Breast epithelium (tissue), 4 donors: ENCODE measurements at places on chromosomes 4 and X.

- DNase-seq: no peak
Observed at GRCh38 chr4:47372561-47372960, 90.9 kb downstream of the COMMD8 start.

- DNase-seq: no peak
Observed at GRCh38 chrX:48695534-48695896, 1.0 kb upstream of the SUV39H1 start.

DNA sequence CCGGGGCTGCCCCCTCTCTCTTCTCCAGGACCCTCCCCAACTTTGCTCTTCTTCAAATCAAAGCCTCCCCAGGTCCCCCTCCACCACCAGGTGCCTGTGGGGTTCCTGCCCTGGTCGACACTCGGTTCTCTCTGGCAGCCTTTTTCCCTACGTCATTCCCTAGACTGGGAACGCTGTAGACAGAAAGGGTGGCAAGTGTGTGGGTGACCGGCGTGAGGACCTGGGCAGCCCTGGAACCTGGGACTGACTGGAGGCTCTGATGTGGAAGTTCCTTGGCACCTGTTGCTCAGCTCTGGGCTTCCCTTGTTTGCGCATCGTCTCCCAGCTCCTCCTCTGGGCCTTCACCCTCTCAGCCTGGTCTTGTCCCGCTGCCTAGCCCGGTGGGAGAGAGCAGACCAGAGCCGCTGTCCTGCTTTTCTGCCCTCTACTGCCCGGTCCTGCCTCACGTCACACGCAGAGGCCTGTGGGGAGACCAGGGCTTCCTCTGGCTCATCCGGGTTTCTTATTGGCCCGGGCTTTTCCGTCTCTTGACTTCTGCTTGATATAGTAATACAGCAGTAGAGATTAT, 1.3 kb downstream of the TACC3 start:
- no peak for DNase-seq

- DNase-seq: no peak
Observed at GRCh38 chrX:9966775-9967408, at the start of gene CLDN34. CLDN34 (plus strand) TSS chrX:9967358; CDS start chrX:9967358, 0 bp downstream.

- no peak for DNase-seq
Observed at GRCh38 chrX:13694983-13695382, 6.1 kb downstream of the RAB9A start.

DNA sequence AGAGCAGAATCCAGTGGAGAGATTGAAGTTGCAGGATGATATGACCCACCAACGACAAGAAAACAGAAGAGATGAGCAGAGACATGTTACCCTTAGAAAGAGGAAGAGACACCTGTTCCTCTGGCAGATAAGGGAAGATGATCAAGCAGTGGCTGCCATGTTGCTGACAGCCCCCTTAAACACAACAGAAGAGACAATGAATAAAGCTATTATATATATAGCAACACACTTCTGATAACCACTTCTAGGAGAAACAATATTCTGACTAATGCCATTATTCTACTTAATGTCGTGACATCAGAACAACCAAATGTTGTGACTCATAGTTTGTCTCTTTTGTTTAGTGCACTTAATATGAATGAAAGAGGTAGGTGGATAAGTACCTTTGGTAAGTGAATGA, 44.9 kb downstream of the SH3RF1 start:
- DNase-seq: no peak

- no peak for DNase-seq
Observed at GRCh38 chr4:1170976-1171310, 1.4 kb downstream of the SPON2 start.

DNA sequence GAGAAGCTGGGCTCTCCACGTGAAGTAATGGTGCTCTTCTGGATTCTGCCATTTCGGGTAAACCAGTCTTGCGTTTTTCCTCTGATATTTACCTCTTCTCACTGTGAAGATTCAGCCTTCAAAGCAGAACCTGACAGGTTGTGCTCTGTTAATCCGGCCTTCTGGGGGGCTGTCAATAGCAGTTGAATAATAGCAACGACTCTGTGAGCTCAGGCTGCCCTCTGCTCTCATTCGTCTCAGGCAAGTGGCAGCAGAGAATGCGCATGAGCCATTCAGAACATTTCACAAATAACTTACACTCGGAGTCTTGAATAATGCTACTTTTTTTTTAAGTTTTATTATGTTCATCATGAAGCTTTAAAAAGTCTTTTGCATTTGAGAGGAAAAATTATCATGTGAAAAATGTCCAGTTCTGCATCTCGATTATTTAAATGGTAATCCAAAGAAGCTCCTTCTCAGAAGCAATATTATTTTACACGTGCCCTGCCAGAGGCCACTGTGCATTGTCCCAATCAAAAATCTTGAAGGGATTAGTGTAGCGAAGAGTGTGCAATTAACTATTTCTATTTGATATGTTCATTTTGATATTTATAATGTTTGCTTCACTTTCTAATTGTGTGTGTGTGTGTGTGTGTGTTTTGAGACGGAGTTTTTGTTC, 354.2 kb upstream of the FAT1 start:
- DNase-seq: no peak

GRCh38 chr4:169849456-169849855, 91.7 kb upstream of the HPF1 start:
- no peak for DNase-seq

DNA sequence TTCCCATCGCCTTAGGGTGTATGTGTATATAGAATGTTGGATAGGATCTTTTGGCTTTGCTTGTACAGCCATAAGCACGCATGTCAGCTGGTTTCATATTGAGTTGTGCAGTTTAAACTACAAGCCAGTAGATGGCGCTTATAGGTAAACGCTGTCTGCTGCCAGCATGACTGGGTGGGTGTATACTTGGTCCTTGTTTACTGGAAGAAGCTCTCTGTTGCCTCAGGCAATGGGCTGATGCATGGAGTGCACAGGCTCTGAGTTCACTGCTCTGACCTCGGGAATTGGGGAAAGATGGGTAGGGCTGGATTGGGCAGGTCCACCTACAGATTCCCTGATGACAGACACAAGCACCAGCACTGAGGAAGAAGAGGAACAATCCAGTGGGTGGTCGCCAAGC, 831.5 kb downstream of the STIM2 start:
- no peak for DNase-seq

DNA sequence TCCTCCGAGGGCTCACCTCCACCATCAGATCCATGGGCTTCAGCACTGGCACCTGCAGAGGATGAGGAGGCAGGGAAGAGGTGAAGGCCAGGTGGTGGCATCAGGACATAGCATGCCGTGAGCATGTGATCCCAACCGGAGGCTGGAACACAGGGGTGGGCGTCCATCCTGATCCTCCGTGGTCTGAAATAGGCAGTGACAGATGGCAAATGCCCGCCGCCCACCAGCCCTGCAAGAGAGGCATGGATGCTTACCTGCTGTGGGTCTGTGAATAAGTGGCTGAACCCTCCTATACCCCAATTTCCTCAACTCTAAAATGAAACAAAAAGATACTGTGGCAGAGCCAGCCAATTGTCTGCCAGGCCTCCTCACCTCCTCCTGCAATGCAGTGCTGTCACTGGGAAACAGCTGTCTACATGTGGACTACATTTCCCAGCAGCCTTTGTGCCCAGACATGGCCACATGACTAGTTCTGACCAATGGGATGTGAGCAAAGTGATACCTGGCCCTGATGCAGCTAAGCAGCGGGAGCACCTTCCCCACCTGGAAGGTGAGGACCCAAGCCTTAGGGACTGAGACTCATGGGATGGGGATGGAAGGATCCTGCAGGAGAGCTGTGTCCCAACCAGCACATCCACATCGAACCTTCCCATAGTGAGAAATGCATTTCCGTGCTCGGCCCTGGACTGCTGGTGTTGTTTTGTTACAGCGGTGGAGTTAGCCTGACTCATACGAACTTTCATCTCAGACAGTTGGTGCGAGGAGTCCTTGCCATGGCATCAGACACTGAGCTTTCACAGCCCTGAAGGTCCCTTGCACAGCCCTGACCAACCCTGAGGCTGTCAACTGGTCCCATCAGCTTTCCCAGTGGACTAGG, 99.5 kb downstream of the PPP2R2C start:
- DNase-seq: no peak

DNA sequence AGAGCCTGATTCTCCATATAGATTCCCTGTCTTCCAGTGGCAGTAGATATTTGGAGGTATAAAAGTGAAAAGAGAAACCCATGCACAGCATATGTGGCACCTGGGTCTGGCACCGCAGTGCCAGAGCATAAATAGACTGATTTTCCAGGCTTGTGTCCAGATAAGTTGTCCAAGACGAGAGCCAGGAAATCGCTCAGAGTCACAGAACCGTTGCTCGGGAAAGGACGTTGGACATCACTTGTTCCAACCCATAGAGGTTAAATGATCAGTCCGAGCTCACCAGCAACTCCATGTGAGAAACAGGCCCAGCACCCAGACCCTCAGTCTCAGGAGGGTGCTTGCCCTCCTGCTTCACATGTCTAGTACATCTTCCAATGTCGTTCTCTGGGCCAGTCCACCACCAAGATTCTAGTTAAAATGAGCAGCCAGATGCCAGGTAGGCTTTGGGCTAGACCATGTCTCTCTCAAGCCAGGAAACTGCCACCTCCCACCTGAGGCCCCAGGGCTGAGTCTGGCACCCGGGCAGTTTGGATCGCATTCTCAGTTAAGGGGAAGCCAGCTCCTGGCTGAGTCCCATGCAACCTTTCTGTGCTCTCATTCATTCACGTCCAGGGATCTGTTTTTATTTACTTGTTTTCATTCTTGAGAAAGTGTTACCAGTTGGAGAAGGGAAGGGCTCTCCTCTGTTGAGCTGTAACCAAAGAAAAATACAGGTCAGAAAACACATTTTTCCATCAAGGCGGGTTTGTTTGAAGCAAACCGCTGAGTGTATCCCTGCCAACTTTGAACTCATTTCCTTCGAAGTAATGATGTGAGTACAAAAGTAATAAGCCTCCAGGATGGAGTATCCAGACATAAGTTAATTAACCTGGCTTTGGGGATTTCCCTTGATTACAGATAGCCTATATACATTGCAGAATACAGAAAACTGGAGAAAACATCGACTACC, 91.7 kb downstream of the PHOX2B start:
- no peak for DNase-seq

- no peak for DNase-seq
Observed at GRCh38 chrX:130393451-130394074, 8.1 kb upstream of the GPR119 start.

DNA sequence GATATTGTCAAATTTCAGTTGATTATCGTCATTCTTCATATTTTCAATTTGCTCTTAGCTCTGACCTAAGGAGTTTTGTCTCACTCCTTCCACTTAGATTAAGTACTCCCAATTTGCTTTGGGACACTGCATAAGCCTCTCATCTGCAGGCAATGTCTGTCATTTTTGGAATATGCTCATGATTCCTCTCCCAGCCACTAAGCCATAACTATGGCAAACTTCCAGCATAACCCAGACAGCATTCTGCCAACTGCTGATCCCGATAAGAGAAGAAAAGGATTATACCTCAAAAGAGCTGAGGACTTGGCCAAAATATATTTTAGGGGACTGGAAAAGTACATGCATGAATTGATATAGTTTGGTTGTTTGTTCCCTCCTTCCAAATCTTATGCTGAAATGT, 444.4 kb downstream of the GABRG1 start:
- DNase-seq: no peak

DNA sequence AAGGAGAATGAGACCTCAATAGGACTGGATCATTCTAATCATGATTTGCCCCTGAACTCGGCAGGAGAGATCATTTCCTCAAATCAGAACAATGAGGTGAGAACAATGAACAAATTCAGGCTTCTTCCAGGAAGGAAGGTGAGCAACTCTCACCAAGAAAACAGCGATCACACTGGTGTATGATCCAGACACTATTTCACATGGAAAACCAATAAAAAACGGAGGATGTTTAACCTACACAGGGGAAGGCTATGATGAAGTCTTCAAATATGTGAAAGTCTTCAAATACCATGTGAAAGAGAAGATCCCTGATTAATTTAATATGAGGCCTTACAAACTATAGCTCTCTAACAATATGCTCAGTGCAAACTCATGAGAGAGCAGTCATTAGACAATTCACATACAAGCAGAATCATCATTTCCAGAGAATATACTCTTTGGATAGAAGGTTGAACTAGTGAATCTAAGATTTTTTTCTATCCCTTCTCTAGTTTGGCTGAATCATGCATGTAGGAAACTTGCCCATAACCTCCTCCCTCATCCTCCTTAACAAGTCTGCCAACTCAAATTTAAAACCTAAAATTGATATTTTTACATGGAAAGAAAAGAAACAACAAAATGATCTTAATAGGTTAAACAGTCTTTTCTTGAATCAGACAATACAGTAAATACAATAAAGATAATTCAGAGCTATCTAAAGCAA, 122.5 kb downstream of the ADAMTS3 start:
- DNase-seq: no peak

- DNase-seq: no peak
Observed at GRCh38 chrX:85996555-85996954, 50.8 kb downstream of the CHM start.

DNA sequence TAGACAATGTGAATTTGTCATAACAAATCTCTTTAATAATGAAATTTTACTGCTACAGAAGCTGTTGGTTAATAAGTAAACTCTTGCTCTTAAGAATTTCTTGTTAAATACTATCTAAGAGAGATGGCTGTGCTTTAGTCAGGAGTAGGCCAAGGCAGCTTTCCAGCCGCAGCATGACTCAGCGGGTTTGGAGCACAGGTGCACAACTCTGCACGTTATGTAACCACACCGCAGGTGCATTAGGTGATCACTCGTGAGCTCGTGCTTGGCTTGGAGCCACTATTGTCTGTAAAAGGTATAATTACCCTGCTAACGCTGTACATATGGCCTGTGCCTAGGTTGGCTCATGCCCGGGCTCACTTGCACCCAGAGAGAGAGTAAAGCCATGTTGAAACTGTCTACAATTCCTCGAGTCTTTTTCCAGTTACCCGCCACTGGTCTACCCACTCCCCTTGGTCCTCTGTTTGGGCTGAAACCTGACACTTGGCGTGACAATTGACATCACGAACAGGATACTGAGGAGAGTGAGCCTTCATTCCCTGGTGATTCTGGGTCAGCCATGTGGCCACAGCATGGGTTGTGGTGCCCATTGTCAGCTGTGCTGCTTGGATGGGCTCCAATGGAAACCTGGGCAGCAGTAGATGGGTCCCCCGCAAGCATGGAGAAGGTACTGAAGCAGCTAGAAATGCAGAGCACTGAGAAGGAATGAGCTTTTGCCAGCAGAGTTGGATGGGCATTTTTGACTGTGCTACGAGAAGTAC, 18.4 kb upstream of the ANAPC4 start:
- DNase-seq: no peak

GRCh38 chrX:1398431-1399340, 6.8 kb upstream of the SLC25A6 start:
- DNase-seq: no peak
